Stimulated activated naive CD8-positive, alpha-beta T cell treated with anti-CD3 and anti-CD28 coated beads, Interleukin-15, amount 100 ng/mL, for 72 hours (primary cell): ENCODE measurements at places on chromosomes 2 and 18.

DNA sequence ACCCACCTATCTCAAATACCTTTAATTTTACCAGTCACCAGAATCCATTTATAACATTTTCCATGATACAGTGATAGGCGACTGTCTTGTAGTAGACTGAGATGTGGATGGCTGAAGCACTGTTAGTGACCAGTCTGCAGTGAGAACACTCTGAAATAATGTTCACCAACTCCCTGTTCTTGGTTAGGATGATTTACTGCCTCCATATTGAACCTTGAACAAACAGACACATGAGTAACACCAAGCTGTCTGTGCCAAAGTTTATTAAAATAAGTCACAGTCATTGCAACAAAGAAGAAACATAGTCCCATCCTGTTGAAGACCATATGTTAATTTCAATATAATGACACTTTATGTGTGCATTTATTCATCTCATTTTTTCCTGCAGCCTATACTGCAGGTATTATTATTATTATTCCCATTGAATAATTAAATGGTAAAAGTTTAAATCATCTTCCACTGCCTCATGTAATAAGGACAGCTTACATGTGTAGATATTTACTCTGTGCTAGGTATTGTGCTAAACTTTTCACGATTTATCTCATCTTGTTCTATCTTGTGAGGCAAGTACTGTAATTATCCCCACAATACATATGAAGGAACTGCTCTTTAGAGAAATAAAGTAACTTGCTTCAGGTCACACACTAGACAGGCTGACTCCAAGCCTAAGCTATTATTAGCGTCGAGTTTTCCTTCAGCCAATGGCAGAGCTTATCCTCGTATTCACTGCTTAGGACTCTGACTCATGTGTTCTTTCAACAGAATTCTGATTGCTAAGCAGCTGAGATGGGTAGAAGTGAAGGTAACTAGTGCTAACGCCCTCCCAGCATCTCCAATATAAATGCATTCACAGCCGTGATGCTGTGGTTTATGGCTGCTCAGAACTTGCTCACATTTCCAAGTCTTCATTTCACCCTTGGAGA lies 62.5 kb downstream of the ONECUT2 start:
- no peak for DNase-seq

GRCh38 chr2:233481368-233482142 lies 85.0 kb downstream of the USP40 start:
- DNase-seq = no peak

DNA sequence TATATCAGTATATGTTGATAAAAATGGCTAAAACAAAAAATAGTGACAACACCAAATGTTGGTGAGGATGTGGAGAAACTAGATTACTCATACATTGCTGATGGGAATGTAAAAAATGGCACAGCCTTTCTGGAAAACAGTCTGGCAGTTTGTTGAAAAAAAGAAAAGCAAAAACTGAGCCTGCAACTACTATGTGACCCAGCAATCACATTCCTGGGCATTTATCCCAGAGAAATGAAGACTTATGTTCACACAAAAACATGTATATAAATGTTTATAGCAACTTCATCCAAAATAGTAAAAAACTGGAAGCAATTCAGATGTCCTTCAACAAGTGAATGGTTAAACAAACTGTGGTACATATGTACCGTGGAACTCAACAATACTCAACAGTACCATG lies 7.5 kb upstream of the KDSR start:
- DNase-seq = no peak

DNA sequence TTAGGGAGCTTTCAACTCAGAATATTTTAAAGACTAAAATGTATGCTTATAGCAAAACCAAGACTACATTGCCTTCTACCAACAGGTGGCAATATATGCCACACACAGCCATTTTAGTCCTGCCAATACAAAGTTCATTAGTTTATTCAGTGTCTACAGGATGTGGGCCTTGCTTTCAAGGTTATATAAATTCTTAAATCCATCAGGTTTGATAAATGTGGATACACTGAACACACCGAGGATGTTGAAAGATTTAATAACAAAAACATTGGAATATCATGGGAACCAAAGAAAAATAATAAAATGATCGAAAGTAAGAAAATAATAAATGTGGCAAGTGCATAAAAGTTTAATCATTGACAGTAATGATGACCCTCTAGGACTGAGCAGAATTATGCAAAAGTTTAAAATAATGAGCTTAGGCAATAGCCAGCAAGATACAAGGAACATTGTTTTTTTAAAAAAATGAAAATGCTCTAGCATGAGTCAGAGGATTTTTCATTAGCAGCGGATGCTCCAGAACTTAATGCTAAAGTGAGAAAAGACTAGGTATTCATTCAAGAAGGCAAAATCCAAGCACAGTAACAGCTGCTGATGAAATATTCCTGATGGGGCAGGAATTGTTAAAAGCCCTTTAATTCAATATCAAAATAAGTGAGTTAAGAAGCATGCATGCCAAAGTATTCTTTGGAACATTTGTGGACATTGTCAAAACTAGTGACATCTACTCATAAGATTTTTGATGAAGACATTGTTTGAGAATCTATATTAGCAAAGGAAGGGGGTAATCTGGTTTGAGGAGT lies 14.2 kb downstream of the SCN9A start:
- no peak for DNase-seq

DNA sequence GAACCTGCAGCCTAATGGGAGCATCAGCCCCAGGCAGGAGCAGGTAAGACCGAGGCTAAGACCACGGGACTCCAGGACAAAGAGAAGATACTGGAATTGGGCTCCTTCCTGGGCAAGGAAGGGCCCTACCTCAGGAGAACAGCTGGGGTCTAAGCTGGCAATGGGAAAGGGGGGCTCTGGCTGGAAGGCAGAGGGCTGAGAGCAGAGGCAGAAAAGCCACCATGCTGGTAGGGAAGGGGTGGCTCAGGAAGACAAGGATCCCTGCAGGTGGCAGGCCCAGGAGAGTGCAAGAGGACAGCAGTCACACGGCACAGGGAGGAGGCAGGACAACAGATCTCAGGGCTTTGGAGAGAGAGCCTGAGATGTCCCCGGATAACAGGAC lies 203.5 kb downstream of the NDUFA10 start:
- no peak for DNase-seq

DNA sequence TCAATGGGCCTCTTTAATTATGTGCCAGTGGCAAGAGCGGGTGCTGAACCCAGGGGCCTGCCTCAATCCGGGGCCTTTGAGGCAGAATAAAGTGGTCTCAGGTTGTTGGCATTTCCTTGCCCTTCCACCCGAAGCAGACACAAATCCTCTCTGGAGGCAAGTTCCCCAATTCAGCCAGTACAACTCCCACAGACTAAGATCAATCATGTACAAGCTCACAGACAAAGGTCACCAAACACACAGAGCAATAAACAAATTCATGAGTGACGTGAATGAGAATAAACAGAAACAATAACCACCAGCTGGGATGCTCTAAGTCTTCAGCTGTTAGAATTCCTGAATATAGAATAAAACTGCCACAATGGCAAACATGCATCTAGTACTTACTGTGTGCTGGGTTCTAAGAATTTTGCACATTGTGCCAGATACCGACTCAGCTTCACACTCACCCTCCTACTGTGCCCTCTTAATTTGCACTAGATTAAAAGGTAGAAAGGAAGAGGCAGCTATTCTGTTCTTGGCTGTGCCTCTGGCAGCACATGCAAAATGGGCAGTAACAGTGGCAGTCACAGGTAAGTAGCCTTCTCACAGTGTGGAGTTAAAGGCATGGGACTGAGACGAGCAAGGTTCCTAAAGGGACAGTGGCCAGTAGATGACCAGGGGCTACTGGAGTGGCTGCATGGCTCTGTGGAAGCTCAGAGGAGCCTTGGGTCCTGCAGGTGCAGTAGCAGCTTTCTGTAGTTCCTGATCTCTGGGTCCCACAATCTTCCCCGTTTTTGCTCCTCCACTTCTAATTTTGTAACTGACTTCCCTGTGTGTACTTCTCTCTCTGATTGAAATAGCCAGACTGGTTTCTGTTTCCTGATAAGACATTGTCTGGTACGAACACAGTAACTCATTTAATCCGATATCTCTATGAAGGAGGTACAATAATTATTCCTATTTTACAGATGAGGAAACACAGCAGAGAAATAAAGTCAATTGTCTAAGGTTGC lies 34.6 kb upstream of the IL1B start:
- no peak for DNase-seq
